ENCODE measurements at places on chromosomes 11 and 22.

DNA sequence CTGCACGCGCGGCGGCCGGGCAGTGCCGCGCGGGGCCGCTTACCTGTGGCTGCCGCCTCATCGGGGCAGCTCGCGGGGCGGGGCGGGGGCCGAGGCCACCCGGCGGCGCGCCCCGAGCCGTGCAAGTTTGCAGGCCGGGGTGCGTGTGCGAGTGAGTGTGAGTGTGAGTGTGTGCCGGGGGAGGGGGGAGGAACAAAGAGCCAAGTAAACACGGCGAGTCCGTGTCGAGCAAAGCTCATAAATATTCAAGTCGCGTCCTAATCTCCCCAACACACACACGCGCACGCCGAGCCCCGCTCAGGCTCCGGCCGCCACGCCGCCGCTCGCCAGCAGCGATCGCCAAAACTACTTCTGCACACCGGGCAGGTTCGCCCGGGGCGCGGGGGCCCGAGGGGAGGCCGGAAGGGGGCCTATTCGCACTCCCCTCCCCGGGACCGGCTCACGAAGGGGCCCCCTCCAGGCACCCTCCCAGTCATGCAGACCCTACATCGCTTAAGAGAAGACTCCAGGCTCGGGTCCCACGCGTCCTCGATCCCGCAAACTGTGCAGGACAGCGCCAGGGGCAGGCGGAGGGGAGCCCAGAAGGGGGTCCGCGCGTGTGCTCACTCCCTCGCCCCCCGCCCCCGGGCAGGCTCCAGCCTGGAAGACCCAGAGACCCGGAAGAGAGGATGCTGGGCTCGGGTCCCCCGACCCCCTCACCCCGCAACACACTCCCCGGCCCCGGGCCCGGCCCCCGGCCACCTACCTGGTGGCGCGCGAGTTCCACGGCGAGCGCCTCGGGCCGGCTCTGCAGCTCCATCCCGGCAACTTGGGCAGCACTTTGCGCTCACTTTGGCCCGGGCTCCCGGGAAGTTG lies 827 bp downstream of the PHF21B start:
- H3K4me1 ChIP-seq: no peaks in the 10 kb centered on the region
- H3K27me3 ChIP-seq: peaks cover 63% of the 10 kb centered on the region
- no peaks in the 10 kb centered on the region for H3K36me3 ChIP-seq
- peak overlapping the region; percentile 6 for H3K4me3 ChIP-seq

GRCh38 chr11:65695459-65696241 lies 16.4 kb upstream of the KAT5 start:
- peak; percentile 85 for DNase-seq
- no peaks in the 10 kb centered on the region for H3K4me1 ChIP-seq
- no peaks in the 10 kb centered on the region for H3K36me3 ChIP-seq
- H3K27me3 ChIP-seq: no peaks in the 10 kb centered on the region
- no peak overlapping the region for H3K27ac ChIP-seq

GRCh38 chr22:49502126-49502826 lies 325.4 kb downstream of the BRD1 start:
- H3K27ac ChIP-seq: no peak overlapping the region
- no peaks in the 10 kb centered on the region for H3K27me3 ChIP-seq
- no peaks in the 10 kb centered on the region for H3K4me1 ChIP-seq

DNA sequence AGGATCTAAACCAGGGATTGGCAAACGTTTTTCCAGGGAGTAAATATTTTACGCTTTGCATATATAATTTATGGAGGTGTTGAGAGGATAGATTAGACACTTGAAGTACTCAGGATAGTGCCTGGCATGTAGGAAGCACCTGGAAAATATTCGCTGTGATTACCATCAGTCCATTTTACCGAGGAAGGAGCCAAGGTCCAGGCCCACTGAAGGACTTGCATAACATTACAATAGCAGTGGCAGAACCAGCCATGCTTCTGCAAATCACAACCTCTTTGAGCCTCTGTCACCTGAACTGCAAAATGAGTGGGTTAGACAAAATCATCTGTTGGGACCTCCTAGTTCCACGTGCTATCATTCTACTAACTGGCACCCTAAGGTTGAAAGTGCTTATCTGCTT lies 5.4 kb downstream of the FUT4 start:
- H3K27me3 ChIP-seq: no peaks in the 10 kb centered on the region
- no peaks in the 10 kb centered on the region for H3K36me3 ChIP-seq
- H3K27ac ChIP-seq: no peak overlapping the region
- no peaks in the 10 kb centered on the region for H3K4me1 ChIP-seq
- DNase-seq: no peak

DNA sequence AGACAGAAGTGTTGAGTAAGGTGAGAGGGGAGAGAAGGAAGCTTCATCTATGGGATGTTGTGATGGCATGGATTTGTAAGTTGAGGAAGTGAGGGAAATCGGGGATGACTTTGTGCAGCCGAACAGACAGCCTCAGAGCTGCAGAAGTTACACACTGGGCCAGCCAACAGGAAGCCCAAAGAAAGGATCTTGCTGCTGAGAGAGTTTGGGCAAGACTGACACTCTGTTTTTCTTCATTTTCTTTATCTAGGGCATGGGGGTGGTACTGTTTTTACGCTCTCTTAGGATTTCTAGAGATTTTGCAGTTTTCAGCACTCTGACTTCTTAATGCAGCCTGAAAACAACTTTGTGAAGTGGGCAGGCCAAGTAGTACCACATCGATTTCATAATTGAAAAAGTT lies 509.9 kb upstream of the TENM4 start:
- H3K36me3 ChIP-seq: no peaks in the 10 kb centered on the region
- DNase-seq: no peak
- H3K4me3 ChIP-seq: no peak overlapping the region
- no peaks in the 10 kb centered on the region for H3K4me1 ChIP-seq
- no peak overlapping the region for H3K27ac ChIP-seq
- H3K27me3 ChIP-seq: no peaks in the 10 kb centered on the region

DNA sequence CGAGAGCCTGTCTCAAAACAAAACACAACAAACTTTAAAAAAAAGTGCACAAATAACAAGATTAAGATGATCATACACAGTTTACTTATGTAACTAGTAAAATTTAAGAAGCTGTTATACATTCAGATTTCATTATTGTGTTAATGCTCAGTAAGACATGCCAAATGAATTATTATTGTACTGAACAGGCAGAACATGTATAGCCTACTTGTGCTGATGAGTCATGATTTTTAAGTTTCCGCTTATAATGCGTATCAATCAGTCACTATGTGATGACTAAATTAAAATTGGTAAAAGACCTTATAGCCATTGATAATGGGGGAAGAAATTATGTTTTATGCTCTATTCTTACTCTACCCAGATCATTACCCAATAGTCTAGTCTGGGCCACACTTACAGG lies 20.5 kb upstream of the EXPH5 start:
- no peaks in the 10 kb centered on the region for H3K4me1 ChIP-seq
- H3K27me3 ChIP-seq: no peaks in the 10 kb centered on the region

GRCh38 chr22:36317658-36318271 lies 64.8 kb downstream of the APOL1 start:
- no peak for DNase-seq
- H3K27ac ChIP-seq: no peak overlapping the region
- H3K4me1 ChIP-seq: no peaks in the 10 kb centered on the region
- no peak overlapping the region for H3K4me3 ChIP-seq
- H3K36me3 ChIP-seq: peaks cover 67% of the 10 kb centered on the region
- no peaks in the 10 kb centered on the region for H3K27me3 ChIP-seq

DNA sequence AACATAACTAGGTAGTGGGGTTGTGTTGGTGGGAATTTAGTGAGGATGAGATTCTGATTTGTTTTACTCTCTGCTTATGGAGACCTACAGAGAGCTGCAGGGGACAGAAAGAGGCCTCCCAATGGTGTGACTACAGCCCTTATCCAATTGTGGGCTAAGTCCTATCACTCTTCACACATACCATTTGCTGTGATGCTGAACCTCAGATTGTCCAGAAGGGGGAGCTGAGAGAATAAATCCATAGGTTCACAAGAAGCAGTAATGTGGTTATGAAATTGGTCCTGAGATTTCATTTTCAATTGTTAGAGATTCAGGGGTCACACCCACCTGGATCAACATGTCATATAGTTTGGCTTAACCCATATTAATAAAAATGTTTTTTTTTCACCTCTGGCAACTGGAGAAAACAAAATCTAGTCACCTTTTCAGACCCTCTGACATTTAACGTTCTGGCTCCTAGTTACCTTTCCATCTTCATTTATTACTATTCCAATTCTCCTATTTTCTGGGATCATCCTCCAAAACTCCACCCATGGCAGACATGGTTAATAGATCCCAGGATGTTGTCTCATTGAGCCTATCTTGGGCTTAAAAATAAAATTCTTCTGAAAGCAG lies 53.3 kb upstream of the PTPN5 start:
- no peaks in the 10 kb centered on the region for H3K4me1 ChIP-seq
- H3K27ac ChIP-seq: no peak overlapping the region
- no peaks in the 10 kb centered on the region for H3K27me3 ChIP-seq

- H3K36me3 ChIP-seq: no peaks in the 10 kb centered on the region
- H3K27me3 ChIP-seq: no peaks in the 10 kb centered on the region
- DNase-seq: no peak
- no peaks in the 10 kb centered on the region for H3K4me1 ChIP-seq
- H3K27ac ChIP-seq: no peak overlapping the region
- H3K4me3 ChIP-seq: no peak overlapping the region
Measured at GRCh38 chr11:5252192-5252918, 2.2 kb downstream of the HBG2 start.

- no peaks in the 10 kb centered on the region for H3K4me1 ChIP-seq
- H3K27ac ChIP-seq: no peak overlapping the region
- no peaks in the 10 kb centered on the region for H3K27me3 ChIP-seq
Measured at GRCh38 chr11:115716601-115717529, 212.7 kb upstream of the CADM1 start.

DNA sequence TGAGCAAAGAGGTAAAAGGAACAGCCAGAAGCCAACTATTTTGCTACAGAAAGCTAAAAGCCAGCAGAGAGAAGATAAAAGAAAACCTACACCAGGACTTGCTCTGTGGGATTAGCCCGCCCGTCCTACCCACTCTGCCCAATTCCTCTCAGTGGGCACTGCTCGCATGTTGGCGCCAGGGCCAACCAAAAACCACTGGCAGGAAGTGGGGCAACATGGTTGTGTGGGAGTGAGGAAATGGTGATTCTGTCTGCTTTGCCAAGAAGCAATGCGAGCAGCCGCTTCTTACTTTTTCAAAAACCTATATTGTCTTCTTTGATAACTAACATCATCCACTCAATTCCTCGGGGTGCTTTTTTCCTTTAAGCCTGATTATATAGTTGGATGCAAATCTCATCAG lies 14.2 kb upstream of the APOA1 start:
- H3K4me3 ChIP-seq: no peak overlapping the region
- peaks cover 23% of the 10 kb centered on the region for H3K4me1 ChIP-seq
- H3K36me3 ChIP-seq: peaks cover 7% of the 10 kb centered on the region
- no peaks in the 10 kb centered on the region for H3K27me3 ChIP-seq
- H3K27ac ChIP-seq: peak overlapping the region; percentile 76

GRCh38 chr11:73269459-73270015 lies 2.6 kb upstream of the P2RY6 start:
- no peak for DNase-seq
- no peak overlapping the region for H3K27ac ChIP-seq
- no peaks in the 10 kb centered on the region for H3K36me3 ChIP-seq
- no peaks in the 10 kb centered on the region for H3K27me3 ChIP-seq
- no peak overlapping the region for H3K4me3 ChIP-seq
- H3K4me1 ChIP-seq: no peaks in the 10 kb centered on the region

DNA sequence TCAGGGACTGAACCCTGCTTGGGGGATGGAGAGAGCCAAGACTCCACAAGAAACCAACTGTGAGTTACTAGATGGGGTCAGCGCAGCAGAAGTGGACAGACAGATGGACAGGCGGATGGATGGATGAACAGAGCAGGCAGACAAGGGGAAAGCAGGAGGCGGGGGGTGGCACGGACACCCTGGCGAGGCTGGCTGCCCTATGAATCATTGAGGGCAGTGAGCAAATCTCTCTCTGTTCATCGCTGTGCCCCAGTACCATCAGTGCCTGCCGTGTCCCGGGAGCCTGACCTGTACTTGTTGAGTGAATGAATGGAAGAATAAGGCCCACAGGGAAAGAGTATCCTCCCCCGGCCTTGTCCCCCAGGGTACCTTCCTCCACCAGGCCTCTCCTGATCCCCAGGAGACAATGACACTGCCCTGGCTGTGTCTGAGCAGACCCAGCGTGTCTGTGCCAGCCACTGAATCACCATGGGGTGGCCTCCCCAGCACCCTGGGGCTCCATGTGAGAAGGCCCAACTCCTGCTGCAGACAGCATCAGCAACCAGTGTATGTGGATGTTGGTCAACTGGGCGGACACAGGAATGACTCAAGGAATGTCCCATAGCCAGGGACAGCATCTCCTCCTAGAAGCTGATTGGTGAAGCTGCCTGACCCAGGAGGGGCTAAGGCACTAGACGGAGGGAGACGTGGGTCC lies 5.1 kb upstream of the KLHL35 start:
- peaks cover 3% of the 10 kb centered on the region for H3K27me3 ChIP-seq
- no peak overlapping the region for H3K4me3 ChIP-seq
- no peaks in the 10 kb centered on the region for H3K36me3 ChIP-seq
- DNase-seq: no peak

- no peak for DNase-seq
- H3K4me1 ChIP-seq: no peaks in the 10 kb centered on the region
- no peaks in the 10 kb centered on the region for H3K36me3 ChIP-seq
Measured at GRCh38 chr22:46390652-46391301, 55.3 kb downstream of the TRMU start.

GRCh38 chr11:1290052-1291040 lies 19.1 kb downstream of the TOLLIP start:
- H3K4me1 ChIP-seq: no peaks in the 10 kb centered on the region
- H3K27me3 ChIP-seq: no peaks in the 10 kb centered on the region
- no peak for DNase-seq
- H3K36me3 ChIP-seq: peaks cover 21% of the 10 kb centered on the region
- H3K27ac ChIP-seq: no peak overlapping the region
- no peak overlapping the region for H3K4me3 ChIP-seq

- no peak for DNase-seq
- no peaks in the 10 kb centered on the region for H3K36me3 ChIP-seq
- no peak overlapping the region for H3K27ac ChIP-seq
- no peaks in the 10 kb centered on the region for H3K27me3 ChIP-seq
- H3K4me3 ChIP-seq: no peak overlapping the region
Measured at GRCh38 chr11:33545931-33546330, 154.7 kb downstream of the C11orf91 start.

DNA sequence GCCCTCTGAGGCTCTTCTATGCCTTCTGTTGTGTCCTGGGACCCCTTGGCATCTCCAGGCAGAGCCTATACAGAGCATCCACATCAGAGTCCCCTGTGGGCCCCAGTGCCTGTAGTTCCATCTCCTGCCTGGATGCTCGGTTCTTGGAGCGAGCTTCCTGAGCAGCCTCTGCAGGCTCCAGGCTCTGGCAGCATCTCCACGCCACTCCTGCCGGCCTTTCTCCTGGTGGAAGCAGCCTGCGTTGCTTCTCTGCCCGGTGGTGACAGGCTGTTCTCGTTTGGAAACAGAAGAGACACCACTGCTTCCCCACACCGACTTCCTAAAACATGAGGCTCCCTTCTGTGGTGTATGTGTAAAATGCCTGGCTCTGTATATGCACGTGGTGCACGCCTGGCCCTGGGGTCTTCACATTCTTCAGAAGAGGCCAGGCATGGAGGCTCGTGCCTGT lies 52.8 kb downstream of the BCR start:
- H3K36me3 ChIP-seq: no peaks in the 10 kb centered on the region
- DNase-seq: no peak
- H3K27me3 ChIP-seq: no peaks in the 10 kb centered on the region
- no peak overlapping the region for H3K27ac ChIP-seq

Data from colonic mucosa (tissue), 4 donors.